ENCODE measurements at places on chromosomes 7 and 10.
A peak's percentile ranks its signal among the peaks of the same experiment; 100 is the strongest.

DNA sequence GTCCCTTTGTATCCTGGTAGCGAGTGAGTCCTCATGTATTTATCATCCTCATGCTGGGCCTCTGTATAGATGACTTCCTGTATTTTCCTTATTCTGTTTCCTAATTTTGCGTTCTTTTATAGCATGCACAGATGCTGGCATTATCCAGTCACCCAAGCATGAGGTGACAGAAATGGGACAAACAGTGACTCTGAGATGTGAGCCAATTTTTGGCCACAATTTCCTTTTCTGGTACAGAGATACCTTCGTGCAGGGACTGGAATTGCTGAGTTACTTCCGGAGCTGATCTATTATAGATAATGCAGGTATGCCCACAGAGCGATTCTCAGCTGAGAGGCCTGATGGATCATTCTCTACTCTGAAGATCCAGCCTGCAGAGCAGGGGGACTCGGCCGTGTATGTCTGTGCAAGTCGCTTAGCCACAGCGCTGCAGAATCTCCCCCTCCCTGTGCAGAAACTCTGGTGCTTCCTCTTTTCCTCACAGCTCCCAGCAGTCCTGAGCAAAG, 183.1 kb upstream of the PRSS58 start:
- no peak for DNase-seq

DNA sequence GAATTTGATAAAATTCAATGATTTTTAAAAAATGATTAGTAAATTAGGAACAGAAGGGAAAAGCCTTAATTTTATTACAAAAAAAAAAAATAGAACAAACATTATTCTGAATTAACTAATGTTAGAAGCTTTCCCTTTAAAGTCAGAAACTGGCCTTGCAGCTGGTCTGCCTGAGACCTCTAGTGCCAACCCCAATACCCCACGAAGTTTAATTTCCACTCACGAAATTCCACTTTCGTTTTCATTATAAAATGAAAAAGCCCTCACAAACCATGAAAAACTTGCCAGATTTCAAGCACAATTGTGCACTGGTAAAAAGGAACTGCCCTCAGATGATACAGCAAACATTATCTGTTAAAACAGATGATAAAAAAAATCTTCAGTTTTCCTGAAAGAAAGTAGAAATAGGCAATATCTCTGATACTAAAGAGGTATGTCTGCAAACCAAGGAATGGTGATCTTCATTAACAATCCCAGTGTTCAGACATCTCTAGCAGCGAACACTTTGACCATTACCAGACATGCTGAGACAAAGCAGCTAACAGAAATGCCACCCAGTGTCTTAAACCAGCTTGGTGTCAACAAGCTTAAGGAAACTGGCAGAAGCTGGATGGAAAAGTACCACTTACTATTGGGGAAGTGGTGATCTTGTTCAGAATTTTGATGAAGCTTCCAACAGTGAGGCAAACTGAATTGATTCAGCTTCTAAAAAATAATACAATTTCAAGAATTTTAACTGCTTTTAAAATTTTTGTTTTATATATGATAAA, 80.2 kb downstream of the PALS2 start:
- no peak for DNase-seq

DNA sequence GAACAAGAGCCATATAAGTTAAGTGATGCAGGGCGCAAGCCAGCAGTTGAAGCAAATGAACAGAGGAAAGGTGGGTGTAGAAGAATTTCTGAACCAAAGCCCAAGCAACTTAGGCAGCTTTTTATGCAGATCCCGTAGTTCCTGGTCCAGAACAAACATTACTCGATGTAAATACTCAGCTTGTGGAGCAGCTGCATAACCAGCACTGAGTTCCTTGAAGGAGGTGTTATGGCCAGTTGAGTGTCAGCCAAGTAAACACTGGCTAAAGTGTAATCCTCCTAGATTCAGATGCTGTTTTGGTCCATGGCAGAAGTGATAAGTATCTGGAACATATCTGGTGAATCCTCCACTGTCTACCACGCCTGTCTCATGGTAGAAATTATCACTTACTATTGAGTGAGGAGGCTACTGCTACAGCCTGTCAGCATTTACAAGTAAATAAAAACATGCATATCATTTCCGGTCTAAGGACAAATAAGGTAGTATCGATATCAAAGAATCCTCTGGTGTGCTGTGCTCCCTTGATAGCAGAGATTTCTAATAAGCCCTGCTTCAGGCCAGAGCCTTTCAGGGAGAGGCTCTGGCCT, 213.9 kb downstream of the DYNC1I1 start:
- no peak for DNase-seq

- peak; percentile 49 for DNase-seq
Measured at GRCh38 chr10:91883549-91884444, 25.5 kb downstream of the FGFBP3 start.

DNA sequence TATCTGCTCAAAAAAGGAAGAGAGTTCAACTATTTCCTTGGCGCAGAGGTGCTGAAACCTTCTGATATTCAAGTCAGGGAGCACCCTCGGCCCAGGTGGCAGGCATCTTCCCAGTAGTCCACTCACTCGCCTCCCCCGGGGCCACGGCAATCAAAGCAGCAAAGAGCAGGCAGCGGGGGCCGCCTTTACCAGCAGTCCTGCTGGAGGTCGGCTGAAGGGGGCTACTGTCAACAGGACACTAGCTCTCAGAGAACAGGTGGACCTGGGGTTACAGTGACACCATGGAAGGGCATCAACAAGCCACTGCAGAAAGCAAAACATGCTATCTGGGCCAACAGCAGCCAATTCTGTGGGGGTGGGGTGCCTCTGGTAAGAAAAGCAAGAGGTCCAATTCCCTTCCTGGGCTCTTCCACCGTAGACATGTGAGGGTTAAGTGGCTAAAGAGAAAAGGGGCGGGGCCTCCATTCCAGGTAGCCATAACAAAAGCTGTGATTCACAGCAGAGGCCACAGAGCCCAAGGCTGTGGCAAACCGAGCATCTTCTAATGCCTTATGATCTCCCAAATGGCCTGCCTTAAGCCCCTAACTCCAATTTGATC, 9.4 kb downstream of the FZD9 start:
- no peak for DNase-seq

DNA sequence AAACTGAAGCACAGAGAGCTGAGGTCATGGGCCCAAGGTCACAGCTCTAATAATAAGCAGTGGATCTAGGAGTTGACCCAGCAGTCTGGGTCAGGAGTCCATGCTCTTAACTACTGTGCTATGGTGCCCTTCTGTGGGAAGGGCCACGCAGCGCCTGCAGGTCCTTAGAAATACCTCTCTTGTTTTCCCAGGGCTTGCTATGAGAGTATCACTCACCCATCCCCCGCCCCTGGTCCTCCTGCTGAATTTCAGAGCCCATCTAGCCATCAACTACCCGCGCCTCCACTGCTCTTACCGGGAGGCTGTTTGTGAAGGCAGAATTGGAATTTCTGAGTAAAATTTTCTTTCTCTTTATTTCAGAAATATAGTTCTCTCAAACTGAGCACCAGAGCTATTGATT, 27.3 kb upstream of the CRHR2 start:
- no peak for DNase-seq

DNA sequence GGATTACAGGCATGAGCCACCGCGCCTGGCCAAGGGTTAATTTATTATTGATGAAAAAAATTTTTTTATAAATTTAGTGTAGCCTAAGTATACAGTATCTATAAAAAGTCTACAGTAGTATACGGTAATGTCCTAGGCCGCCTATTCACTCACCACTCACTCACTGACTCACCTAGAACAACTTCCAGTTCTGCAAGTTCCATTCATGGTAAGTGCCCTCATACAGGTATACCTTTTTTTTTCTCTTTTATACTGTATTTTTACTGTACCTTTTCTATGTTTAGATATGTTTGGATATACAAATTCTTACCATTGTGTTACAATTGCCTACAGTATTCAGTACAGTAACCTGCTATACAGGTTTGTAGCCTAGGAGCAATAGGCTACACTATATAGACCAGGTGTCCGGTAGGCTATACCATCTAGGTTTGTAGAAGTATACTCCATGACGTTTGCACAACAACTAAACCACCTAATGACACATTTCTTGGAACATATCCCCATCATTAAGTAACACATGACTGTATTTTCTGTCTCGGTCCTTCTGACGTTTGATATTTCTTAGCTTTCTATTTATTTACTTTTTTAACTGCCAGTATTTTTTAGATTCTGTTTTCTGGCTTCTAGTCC, 23.4 kb downstream of the IRF5 start:
- DNase-seq = no peak

DNA sequence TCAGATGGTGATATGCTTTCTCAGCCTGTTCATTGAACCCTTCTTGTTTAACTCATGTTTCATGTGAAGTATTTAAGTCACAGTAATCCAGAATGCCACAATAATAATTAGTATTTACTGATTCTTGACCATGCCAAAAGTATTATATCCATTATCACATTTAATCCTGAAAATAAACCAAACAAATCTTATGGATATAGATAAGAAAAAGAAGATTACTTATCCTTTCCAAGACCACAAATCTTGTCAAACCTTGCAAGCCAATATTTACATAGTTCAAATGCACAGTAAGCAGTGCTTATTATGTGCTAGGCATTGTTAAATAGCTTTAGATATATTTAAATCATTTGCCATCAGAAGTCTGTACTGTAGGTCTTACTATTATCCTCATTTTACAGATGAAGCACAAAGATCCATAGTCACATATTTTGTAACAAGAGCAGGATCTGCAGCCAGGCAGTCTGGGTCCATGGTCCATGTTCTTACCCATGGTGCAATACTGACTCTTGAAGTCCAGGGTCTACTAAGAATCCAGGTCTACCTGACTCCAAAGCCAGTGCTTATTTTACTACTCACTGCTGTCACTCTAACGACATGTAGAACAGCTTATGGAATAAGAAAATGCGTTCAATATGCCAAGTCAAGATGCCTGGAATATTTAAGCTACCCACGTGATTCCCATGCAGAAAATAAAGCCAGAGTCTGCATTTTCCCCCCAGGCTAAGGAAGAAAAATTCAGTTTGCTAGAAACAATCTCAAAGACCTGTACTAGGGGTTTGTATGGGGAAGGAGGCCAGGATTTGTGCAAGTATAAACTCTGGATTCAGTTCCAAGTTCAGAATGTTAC, 984.8 kb upstream of the LRRTM3 start:
- no peak for DNase-seq
